ENCODE measurements at places on chromosomes 2 and 18.

- DNase-seq: no peak
Measured at GRCh38 chr18:35355140-35355618, 11.0 kb upstream of the ZNF24 start.

DNA sequence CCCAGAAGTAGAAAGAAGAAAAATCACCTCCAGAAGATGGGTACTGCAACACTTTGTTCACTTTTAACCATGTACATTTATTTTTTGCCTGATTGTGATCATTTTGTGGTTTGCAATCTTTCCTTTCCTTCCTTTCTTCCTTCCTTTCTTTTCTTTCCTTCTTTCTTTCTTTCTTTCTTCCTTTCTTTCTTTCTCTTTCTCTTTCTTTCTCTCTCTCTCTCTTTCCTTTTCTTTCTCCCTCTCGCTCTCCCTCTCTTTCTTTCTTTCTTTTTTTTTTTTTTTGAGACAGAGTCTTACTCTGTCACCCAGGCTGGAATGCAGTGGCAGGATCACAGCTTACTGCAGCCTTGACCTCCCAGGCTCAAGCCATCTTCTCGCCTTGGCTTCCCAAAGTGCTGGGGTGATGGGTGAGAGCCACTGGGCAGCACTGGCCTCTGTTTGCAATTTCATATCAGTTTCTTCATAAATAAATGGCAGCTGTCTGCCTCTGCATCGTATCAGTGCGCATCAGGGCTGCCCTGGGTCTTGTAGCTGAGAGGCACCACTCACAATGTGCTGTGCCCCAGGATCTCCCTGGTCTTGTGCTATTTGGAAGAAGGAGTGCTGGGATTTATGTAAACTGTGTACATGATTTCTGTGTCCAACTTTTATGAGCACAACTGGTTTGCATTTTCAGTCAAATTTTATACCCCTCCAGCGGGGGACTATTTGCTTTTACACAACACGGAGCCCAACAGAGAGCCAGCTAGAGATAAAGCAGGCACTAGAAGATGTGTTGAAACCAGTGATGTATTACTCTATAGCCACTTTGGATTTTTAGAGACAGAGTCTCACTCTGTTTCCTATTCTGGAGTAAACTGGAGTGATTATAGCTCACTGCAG is 6.9 kb upstream of the LIMS2 start:
- no peak for DNase-seq

DNA sequence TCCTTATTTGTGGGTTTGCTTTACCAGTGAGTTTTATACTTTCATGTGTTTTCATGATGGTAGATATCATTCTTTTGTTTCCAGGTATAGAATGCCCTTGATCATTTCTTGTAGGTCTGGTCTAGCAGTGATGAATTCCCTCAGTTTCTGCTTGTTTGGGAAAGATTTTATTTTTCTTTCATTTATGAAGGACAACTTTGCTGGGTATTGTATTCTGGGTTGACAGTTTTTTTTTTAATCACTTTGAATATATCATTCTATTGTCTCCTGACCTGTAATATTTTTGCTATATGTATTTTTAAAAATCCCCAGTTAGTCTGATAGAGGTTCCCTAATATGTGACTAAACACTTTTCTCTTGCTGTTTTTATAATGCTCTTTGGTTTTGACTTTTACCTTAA is 58.3 kb upstream of the GALNT3 start:
- DNase-seq: no peak

- no peak for DNase-seq
Measured at GRCh38 chr2:240627736-240628506, 2.6 kb downstream of the GPR35 start.

DNA sequence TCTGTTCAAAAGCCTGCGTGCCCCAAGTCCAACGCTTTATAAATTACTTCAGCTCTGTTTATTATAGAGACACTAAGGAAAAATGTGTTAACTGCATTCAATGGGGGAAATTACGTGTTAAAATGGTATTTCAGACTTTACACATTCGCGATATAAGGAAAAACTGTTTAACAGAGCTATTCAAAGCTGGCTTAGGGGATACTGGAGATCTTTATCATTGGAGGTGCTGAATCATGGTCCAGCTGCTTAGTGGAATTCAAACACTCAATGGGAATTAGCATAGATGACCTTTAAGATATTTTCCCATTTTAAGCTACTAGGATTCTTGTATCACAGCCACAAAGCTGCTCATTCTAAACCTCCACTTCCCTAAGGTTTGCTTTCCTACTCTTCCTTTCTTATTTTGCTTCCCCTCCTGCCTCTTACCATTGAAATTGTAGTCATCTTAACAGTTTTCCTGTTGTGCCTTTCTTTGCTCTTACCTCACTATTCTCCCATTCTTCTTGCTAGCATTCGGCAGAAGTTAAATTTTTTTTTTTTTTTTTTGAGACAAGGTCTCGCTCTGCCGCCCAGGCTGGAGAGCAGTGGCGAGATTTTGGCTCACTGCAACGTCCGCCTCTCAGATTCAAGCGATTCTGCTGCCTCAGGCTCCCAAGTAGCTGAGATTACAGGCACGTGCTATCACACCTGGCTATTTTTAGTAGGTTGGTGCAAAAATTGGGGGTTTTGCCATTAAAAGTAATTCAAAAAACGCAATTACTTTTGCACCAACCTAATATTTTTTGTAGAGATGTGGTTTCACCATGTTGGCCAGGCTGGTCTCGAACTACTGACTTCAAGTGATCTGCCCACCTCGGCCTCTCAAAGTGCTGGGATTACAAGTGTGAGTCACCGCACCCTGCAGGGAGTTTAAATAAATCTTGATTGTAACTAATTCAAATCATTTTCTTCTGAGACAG is 6.5 kb downstream of the SULT6B1 start:
- DNase-seq: no peak
